ENCODE measurements at places on chromosomes 6 and 20.

DNA sequence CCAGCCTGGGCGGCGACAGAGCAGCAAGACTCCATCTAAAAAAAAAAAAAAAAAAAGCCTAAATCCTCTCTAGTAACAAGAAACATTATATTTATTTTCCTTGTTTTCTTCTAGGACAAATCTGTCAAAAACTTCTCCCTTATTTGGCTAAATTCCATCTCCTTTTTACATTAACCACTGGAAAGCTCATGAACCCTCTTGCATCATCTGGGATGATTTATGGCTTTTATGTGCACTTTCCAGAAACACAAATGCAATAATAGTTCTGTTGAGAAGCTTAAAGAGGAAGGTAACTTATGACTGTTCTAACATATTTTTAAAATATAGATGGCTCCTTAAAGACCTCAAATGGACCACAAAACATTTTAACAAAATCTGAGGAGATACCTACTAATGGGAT is 526.1 kb upstream of the SPTLC3 start:
- DNase-seq, result no peak

DNA sequence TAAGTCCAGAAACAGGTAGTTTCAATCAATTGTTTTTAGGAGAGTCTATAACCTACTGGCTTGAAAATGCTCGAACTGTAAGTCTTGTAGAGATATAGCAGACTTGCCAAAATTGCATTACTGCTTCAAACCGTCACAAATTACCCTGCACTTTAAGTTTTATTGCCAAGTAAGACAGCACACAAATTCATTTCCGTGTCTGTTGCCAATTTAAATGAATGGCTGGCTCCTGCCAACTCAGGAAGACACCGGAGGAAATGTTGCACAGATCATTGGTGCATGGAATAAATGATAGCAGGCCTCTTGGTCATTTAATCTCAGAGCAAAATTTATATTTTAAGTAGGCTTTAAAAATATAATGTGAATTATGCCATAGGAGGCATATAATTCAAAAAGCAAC is 438.1 kb downstream of the HACE1 start:
- no peak for DNase-seq

DNA sequence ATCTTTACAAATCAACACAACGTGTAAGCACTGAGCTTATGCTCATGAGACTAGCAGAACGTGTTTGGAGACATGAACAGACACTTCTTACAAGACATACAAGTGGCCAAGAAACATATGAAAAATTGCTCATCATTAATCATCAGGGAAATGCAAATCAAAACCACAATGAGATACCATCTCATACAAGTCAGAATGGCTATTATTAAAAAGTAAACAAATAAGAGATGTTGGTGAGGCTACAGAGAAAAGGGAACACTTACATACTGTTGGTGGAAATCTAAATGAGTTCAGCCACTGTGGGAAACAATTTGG is 327.9 kb upstream of the SOX4 start:
- no peak for DNase-seq

DNA sequence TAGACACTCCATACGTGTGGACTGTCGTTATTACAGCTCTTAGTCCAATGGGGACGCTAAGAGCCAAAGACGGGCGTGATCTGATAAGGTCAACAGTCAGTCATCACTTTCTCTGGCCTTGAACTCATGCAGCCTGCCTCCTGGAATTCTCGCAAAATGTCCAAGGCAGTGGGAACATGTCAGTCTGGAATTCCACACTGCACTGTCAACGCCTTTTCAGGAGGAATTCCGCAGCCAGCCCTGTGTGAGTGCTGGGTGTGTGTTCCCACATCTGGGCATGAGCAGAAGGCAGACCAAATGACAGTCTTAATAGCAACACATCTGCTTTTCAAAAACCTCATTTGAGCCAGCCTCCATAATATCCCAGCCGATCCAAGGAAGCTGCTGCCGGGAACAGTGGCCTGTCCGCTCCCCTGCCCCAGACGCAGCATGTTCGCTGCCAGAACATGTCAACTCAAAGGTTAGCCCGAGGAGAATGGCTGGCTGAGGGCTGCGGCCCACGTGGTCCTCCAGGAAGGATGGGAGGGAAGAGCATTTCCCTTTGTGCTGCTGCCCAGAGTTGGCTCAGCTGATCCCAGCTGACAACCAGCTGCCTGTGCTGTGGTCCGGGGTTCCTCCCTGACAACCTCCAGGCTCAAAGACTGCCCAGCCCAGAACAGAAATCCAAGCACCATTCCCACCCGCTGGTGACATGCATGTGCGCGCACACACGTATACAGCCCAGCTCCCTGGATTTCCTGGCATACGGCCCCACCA is 103.1 kb downstream of the SULF2 start:
- no peak for DNase-seq

DNA sequence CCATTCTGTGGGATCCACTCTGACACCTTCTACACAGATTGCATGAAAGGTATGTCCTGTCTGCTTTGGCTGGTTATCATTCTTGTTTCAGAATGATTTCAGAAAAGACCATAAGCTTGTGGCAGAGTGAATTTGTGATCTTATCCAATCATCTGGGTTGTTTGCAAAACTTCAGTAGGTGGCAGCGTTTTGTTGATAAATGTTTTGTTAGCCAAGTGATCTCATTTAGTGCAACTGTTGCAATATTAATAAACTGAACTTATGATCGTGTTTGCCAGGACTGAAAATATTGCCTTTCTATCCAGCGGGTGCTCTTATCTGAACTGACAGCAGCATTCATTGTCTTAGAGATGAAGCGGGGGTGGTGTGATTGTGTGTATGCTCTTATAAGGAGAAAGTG is 613.2 kb upstream of the NOX3 start:
- DNase-seq, result no peak

DNA sequence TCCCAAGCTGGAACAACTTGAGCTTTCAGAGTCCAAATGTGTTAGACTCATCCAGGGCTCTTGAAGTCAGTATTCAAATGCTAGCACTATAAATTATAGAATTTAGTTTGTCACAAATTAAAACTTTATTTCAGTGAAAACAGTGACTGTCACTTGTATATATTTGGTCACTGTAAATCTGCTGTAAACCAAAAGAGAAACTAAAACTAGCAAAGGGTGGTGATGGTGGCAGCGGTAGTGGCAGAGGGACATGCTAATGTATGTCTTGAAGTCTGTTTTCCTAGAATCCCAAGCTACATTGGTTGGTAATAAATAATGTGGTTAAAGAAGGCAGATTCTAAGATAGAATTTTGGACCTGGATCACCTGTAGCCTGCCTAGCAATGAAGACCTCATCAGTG is 140.4 kb upstream of the CENPW start:
- DNase-seq, result no peak

GRCh38 chr20:37228082-37228481 is 33.5 kb downstream of the GHRH start:
- DNase-seq, result peak; percentile 29

DNA sequence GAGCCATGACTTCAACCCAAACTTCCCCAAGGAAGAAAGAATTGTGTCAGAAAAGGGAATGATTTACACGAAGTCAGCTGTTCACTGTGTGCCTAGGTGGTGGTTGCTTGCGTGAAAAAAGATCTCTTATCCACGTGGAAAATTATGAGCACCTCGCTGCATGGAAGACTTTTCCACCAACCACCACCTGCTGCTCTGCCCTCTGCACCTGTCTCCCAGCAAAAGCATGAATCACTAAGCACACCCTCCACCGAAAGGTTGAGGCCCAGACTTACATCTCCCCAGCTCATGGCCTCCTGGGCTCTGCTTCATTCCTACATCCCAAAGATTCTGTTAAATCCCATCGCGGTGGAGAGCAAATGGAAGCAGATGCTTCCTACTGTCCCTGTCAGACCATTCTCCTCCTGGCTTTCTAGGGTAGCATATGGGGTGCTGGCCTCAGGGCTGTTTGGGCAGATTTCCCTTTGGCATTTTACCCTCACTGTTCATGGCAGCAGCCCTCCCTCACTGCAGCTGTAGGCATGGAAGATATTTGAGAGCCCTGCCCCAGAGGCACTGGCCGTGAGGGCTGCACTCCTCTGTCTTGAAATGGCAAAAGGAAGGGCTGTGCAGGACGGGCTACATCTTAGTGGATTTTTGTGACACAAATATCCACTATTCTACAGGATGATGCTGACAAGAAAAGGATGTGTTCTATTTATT is 37.6 kb upstream of the CST5 start:
- DNase-seq, result no peak

DNA sequence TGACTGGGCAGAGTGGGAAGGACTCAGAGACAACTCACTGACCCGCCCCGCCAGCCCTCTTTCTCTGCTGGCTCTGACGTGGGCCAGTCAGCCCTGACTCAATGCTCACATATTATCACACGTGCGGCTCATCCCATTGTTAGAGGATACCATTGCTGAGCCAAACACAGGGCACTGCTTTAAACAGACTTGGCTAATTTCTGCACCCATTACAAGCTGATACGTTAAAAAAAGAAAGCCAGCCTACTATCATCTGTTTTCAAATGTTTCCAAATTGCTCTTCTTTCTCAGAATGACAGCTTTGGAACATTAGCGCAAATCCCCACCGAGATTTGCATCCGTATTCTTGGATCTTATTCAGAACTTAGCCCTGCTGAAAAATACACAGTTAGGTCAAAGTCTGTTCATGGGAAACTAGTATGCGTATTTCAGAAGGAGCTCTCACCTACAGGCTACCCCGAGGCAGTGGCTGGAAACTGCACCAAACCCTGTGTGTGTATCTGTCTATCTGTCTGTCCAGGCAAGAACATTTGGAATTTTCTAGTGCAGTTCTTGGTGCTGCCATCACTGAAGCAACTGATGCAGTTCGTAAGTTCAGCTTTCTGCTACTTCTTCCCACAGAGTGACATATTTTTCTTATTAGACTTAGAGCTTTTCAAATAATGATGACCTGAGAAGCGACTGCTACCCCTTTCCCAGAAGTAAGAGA is 32.8 kb downstream of the RAMACL start:
- peak; percentile 85 for DNase-seq

DNA sequence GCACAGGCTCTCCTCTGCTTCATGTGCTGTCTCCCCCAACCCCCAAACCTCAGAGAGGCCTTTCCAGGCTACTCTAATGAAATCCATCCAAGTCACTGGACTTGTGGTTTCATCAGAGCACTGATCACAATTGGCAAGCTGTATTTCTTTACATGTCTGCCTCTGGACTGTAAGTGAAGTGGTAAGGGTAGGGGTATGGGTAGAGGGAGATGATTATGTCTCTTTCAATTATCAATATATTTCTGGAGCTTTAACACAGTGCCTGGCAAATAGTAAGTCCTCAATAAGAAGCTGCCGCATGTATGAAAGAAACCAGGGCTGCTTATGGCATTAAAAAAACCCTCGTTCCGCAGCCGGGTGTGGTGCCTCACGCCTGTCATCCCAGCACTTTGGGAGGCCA is 5.4 kb downstream of the TRERF1 start:
- DNase-seq, result no peak

DNA sequence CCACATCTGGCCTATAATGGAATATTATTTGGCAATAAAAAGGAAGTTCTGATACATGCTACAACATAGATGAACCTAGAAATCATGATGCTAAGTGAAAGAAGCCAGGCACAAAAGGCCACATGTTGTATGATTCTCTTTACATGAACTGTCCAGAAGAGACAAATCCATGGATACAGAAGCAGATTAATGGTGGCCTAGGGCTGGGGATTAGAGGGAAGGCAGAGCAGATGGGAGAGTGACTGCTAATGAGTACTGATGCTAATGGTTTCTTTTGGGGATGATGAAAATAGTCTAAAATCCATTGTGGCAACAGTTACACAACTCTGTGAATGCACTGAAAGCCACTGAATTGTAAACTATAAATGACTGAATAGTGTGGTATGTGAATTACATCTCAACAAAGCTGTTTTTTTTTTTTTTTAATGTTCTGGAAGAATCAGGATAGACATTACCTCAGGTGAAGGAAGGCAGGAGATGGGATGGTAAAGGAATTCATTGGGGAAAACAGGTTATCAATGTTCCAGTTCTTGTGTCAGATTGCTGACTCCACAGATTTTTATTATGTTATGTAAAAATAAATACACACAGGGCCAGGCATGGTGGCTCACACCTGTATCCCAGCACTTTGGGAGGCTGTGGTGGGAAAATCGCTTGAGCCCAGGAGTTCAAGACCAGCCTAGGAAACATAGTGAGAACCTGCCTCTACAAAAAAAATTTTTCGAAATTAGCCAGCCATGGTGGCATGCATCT is 8.9 kb upstream of the SOX12 start:
- DNase-seq, result peak; percentile 62

- no peak for DNase-seq
Measured at GRCh38 chr6:10687582-10687981, 6.8 kb downstream of the C6orf52 start.

DNA sequence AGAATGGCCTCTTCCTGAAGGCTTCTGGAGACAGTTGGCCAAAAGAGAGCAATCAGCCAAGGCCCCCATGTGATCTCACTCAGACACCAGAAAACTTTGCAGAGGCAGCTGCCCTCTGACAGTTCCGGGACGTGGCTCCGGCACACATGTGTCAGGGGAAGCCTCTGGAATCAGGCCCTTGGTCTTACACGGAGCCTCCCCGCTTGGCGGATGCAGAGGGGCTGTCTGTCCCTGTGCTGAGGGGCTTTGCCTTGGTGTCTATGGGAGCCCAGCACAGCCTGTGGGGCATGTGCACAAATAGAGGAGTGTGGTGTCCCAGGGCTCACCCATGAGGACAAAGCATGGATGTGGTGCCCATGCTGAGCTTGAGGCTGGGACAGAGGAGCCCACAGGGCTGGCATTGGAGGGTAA is 13.8 kb downstream of the SIGLEC1 start:
- DNase-seq, result no peak

DNA sequence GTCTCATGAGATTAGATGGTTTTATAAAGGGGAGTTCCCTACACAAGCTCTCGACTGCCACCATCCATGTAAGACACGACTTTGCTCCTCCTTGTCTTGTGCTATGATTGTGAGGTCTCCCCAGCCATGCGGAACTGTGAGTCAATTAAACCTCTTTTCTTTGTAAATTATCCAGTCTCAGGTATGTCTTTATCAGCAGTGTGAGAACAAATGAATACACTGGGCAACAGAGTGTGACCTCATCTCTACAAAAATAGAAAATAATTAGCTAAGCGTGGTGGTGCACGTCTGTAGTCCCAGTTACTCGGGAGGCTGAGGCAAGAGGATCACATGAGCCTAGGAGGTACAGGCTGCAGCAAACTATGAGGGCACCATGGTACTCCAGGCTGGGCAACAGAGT is 51.3 kb downstream of the MDN1 start:
- no peak for DNase-seq

DNA sequence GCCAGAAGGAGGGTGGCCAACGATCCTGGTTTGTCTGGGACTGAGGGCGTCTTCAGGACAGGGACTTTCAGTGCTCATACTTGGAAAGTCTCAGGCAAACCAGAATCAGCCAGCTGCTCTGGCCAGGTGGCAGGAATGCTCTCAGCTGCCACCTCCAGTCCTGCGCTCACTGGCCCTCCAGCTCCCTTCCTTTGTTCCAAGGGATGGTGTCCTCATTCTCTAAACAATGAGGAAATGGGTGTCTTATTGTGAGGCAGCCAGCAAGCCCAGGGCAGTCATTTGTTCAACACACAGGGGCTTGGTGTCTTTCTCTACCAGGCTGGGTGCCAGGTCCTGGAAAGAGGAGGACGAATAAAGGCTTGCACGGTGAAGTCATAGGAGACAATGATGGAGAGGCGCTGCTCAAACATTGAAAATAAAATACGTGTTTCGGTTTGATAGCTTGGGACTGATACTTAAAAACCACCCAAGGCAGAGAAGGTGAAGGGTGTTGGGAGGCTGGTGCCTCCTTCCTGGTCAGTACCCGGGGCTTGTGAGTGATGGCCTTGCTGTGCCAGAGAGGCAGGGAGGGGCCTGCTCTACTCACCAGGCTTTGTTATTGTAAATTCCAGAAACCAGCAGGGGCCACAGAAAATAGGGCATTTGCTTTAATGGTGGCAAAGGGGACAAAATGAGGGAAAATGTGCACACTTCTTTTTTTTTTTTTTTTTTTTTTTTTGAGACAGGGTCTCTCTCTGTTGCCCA is 11.3 kb upstream of the TMEM181 start:
- no peak for DNase-seq

All from fibroblast of gingiva (primary cell).